ENCODE measurements at places on chromosomes 3 and 15.

- DNase-seq = no peak
Observed at GRCh38 chr3:131688370-131688769, 185.6 kb upstream of the MRPL3 start.

GRCh38 chr3:27824312-27825200 lies 102.4 kb upstream of the EOMES start:
- no peak for DNase-seq

DNA sequence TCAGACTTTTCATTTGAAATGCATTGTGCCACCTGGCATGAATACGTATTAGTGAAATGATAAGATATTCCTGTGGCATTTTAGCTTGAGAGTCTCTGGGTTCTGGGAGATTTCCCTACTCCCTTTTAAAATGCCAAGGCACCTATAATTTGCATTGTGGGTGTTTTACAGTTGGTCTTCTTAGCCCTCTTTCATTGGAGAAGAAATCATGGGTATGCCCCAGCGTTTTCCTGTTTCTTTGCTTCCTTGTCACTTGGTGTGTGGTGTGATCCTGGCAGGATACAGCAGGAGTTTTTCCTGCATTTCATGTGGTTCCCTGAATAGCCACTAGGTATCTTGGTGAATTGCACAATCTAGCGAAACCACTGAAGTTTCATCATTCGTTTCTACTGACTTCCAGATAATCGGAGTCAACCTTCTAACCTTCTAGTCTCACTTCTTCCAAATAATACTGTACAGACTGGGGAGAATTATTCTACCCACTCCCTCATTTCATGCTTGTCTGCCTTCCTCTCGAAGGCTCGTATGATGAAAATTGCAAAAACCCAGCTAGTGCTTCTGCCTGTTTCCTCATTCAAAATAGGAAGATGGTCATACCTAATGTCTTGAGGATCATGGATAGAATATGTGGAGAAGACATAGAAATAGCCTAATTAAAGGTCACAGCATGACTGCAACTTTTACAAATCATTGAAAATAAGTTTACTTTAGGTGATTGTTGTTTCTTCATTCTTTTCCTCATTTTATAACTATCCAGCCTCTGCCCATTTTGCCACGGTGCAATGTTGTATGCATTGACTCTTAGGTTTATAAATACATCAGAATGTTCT lies 2.6 kb downstream of the BHLHE40 start:
- no peak for DNase-seq

- peak; percentile 79 for DNase-seq
Observed at GRCh38 chr3:55486101-55486856, 827 bp downstream of the WNT5A start.

- DNase-seq = peak; percentile 26
Observed at GRCh38 chr15:88932271-88932874, 19.2 kb upstream of the MFGE8 start.

GRCh38 chr3:151990696-151991376 lies 117.4 kb downstream of the SUCNR1 start:
- DNase-seq = no peak

DNA sequence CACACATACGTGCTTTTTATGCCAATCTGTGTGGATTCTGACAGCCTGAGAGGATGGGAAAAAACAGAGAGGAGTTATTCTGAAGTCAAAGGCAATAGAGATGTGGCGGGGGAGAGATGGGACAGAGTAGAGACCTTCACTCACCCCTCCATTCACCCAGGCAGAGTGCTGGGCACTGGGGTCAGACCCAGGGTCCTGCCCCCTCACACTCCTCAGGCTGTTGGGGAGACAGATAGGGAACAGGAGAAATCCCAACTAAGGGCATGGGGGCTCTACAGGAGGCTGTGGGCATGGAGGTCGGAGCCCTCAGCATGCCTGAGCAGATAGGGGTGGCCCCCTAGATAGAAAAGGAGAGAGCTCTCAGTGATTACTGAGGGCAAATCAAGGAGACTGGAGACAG lies 30.3 kb downstream of the SLC22A14 start:
- peak; percentile 20 for DNase-seq

GRCh38 chr15:99671926-99672635 lies 61.2 kb downstream of the LYSMD4 start:
- DNase-seq = no peak

DNA sequence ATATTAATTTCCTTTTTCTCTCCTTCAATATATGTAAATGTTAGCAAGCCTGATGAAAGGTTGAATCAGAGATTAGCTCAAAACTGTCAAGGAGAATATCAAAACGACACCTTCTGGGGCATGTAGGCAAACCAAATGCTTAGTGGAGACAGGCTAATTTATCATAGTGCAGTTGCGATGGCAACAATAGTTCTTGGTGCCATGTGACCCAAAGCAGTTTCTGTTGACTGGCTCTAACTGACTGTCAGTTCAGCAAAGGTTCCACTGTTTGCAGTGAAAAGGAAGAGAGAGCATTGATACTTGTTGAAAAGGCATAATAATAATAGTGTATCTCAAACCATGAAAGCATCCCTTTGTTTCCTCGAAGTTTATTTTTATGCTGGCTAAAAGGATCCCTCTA lies 513.9 kb downstream of the NLGN1 start:
- DNase-seq = no peak

- no peak for DNase-seq
Observed at GRCh38 chr3:134364936-134365765, 9.1 kb downstream of the AMOTL2 start.

- DNase-seq = no peak
Observed at GRCh38 chr3:9917820-9918219, 922 bp downstream of the IL17RC start.

DNA sequence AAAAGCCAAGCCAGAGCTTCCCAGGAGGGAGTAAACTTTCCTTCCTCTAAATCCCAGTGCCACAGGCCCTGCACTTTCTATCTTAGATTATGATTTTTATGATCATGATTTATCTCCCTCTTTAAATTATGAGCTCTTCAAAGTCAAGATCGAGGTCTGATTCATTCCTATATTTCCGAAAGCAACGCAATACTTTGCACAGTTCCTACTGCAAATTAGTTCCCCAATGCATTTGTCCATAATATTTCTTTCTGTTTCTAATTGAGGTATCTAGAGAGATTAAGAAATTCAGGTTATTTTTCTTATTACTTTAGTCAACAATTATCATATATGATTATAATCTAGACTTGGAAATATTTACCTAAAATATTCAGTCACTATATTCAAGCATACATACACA lies 173.1 kb upstream of the LPP start:
- no peak for DNase-seq

- no peak for DNase-seq
Observed at GRCh38 chr3:129543156-129543790, at the start of gene H1-8. TSS of gene H1-8 (plus strand) at chr3:129543175. CDS start at chr3:129543219, 44 bp downstream.

DNA sequence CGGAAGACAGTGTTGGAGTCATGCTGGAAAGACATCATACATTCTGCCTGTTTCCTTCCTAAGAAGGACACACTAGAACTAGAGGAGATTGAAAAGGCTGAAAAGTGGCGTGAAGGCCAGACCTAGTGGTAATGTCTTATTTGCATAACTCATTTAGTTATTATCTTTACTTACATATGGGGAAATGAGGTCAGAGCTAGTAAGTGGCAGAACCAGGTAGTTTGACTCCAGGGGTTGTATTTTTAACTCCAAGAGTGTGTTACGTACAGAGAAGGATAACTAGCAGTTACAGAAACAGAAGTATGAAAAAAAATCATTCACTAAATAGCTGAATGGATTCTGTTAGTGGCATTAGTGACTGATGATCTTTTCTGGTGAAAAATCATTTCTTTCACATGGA lies 108.0 kb downstream of the MITF start:
- DNase-seq = no peak

GRCh38 chr15:69127306-69127705 lies 33.1 kb upstream of the GLCE start:
- no peak for DNase-seq

- no peak for DNase-seq
Observed at GRCh38 chr15:26157081-26157480, 294.0 kb upstream of the ATP10A start.

DNA sequence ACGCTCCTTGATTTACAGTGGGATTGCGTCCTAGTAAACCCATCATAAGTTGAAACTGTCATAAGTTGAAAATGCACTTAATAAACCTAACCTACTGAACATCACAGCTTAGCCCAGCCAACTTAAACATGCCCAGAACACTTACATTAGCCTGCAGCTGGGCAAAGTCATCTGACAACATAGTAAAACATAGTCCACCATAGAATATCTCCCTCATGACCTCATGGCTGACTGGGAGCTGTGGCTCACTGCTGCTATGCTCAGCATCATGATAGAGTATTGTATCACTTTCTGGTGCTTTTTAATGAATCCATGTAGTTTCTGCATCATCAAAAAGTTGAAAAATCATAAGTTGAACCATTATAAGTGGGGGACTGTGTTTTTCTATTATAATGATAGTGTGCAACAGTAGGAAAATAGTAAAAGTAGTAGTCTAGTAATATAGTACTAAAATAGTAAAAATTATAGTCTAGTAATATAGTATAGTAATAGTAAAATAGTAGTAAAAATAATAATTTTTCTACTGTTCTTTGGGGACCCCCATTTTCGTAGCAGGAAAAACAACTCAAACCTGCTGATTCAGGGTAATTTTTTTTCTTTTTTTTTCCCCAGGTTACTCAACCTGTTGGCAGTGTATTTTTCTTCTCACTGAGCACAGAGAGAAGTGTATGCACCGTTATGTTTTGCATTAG lies 233.5 kb downstream of the MYRIP start:
- no peak for DNase-seq

DNA sequence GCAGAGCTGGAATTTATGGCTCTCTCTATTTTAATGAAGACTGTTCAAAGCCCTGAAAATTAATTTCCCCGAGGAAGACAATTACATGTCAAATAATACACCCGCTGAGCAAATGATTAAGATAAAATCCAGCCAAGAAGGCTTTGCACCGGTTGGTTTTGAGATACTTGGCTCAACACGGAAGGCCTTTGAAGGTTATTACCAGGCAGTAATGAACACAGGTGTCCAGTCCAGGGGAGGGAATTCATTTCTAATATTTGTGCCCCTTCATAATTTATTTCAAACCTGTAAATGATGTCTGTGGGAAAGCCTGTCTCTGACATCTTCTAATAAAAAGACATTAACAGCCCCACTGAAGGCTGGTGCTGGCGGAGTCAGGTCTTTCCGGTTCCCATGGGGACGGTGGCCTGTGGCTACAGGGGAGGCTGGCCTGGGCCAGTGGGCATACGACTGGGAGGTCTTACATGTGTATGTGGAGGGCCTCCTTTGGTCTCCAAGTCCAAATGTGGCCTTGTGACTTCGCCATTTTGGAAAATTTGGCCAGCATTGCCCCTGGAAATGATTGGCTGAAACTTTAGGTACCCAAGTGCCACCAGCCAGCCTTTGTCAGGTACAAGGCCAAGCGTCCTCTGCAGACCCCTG lies 49.9 kb upstream of the IQSEC1 start:
- no peak for DNase-seq

DNA sequence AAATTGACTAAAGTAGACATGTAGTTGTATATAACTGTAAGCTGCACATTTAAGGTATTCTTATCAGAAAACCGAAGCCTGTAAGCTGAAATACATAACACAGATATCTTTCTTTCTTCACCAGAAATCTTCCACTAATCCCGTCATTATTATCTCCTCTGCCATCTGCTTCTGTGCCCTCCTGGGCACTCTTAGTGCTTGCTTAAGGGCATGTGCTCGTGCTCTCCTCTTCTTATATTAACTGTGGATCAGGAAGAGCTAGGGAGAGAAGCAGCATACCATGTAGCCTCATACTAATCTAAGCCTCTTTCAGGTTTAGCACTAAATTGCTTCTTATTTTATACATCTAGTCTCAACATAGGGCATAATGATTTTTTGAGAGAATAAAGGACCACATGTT lies 60.8 kb downstream of the RIOX2 start:
- DNase-seq = no peak

- no peak for DNase-seq
Observed at GRCh38 chr3:128222796-128223385, 69.6 kb downstream of the EEFSEC start.

- DNase-seq = no peak
Observed at GRCh38 chr3:143413372-143413771, 293.8 kb downstream of the CHST2 start.

- DNase-seq = no peak
Observed at GRCh38 chr3:124553178-124553577, 177.1 kb upstream of the UMPS start.

- DNase-seq = no peak
Observed at GRCh38 chr3:72255791-72256559, 471.0 kb upstream of the PROK2 start.

DNA sequence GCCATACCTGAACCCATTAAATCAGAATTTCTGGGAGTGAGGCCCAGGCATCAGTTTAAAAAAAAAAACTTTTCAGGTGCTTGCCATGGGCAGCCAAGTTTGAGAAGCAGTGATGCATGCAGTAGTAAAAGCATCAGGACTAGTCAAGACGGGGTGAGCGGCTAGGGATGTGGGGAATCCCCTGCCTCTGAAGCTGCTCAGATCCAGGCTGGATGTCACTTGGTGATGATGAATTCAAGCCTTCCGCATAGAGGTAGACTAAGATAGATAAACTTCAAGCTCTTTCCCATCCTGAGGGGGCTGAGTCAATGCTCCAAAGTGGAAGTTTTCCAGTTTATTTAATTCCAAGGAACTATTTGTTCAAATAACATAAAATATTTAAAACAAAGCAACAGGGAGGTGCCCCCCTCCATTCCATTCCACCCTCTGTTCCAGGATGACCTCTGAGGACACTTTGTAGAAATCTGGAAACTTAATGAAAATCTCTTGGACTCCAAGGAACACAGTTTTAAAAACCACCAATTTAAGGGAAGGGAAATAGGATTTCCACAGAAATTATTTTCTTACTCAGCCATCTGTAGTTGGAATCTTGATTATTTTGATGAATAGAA lies 100.4 kb upstream of the NR2E3 start:
- no peak for DNase-seq

DNA sequence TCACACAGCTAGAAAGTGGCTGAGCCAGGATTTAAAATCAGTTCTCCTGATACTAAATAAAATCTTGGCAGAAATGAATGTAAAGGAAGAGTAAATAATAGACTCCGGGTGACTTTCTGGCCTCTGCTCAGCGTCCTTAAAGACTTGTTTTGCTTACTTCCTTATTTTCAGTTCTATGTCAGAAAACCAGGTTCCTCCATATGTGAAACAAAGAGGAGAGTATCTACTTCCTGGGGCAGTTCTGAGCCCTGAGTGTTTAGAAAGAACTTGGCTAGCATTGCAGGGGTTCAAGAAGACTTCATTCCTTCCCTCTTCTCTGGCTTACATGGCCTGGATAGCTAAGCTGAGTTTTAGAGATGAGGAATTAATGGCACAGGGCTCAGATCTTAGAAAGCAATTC lies 222.8 kb upstream of the TLE3 start:
- DNase-seq = no peak

- DNase-seq = no peak
Observed at GRCh38 chr3:20235796-20236195, 49.8 kb upstream of the SGO1 start.

All from H1 (cell line).